OCI-M1 (cell line): ENCODE measurements at places on chromosomes 7 and 10.

- no peak for DNase-seq
Measured at GRCh38 chr7:42580061-42580460, 331.8 kb downstream of the C7orf25 start.

DNA sequence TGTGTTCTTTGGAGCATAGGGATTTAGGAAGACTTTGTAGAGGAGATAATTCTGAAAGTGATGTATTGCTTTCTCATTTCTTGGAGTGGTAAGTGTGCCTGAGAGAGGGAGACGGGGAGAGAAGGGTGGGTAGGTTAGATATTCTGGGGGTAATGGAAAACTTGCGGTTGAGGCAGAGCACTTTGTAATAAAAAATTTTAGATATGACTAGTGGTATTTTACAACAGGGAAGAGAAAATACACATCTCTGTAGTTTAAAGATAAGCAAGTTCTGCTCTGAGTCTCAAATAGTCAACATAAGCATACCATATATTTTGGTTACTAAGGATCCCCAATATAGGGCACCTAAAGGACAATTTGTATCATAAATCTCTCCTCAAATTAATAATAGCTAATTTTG, 6.6 kb downstream of the VPS50 start:
- DNase-seq: peak; percentile 89

DNA sequence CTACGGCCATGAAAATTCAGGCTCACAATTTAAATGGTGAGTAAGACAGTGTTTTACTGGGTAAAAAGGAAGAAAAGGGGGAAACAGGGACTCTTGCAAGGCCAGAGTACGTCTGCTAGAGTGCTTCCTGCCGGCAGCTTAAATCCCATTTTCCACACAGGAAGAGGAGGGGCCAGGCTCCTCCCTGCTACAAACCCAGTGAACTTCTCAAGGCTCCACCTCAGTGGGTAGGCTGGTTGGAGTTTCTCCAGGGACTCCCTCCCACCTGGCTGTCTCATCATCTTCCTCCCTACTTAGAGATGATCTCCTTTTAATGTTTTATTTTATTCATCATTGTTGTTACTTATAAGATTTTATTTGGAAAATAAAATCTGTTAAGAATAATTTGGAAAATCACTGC, 62.6 kb upstream of the SEMA3C start:
- no peak for DNase-seq

DNA sequence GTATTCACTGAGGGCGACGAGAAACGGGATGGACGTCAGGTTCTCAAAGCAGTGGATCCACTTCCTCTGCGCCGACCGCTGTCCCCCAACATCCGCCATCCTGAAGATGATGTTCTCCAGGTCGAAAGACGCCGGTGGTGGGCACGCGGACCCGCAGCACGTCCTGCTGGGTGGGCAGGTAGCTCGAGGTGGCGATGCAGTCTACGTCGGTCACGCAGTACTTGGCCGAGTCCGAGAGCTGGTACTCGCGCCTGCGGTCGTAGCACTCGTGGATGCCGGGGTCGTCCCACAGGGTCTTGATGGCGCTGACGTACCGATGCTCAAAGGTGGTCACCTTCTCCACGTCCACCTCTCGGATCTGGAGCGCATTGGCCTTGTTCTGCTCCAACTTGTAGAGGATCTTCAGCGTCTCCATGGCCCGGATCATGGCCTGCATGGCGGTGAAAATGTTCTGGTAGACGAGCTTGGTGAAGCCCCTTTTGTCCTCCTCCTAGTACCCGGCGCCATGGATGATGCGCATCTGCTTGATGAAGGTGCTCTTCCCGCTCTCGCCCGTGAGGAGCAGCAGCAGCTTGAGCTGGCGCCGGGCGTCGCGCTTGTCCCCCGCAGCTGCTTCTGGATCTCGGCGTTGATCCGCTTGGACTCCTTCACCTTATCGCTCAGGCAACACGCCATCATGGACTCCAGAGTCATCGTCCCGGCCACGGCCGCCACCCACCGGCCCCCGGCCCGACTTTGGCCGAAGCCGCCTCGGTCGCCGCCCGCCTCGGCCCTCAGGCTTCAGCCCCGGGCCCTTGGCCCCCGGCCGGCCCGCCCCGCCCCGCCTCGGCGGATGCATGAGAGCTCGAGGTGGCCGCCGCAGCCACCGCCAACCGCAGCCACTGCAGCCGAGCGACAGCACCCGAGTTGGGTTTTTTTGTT, 122.9 kb upstream of the KCTD7 start:
- no peak for DNase-seq

GRCh38 chr7:34057956-34058355, 152.6 kb downstream of the BMPER start:
- no peak for DNase-seq

GRCh38 chr10:13698217-13698616, 111.5 kb downstream of the PRPF18 start:
- DNase-seq: no peak

GRCh38 chr10:101644002-101644401, 51.0 kb downstream of the FBXW4 start:
- no peak for DNase-seq

- DNase-seq: no peak
Measured at GRCh38 chr10:127470911-127471310, 78.2 kb upstream of the NPS start.
